ENCODE measurements at places on chromosomes 2 and 18. TPM values are rescaled to one million over a fixed set of nuclear protein-coding genes. Genes with fewer than 3 reads are reported as not detected.
A peak's percentile ranks its signal among the peaks of the same experiment; 100 is the strongest.

Gene SDC1
- total RNA-seq = 45.5 TPM

Gene DLX2
- total RNA-seq = 5.0 TPM

Gene EVA1A
- 97.2 TPM for total RNA-seq

- DNase-seq = no peak
Measured at GRCh38 chr2:80016171-80016570, 288.4 kb downstream of the LRRTM1 start.

DNA sequence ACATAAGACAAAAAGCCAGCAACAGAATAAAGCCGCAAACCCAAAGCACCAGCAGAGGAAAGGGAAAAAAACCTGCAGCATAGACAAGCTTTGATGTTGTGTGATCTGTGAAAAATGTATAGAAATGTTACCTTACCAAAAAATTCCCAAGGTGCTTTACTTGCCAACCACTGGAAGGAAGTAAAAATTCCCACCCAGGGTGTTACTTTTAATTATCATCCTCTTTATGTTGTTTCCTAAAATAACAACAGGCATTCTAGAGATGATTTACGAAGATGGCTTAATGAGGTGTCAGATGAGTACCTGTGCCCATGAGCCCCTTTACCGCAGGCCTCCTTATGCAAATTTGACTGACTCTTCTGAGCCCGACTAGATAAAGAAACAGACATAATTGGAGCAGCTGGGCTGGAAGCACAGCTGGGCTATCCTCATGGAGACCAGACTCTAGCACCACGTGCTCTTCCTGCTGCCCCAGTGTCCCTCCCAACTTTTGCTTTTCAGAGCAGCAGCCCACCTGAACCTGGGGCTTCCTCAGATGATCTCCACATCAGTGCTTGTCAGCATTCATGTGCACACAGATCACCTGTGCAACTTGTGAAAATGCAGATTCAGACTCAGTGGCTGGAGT lies 41.5 kb downstream of the SRSF7 start:
- DNase-seq = no peak

GRCh38 chr18:79193826-79194225 lies 124.6 kb downstream of the ATP9B start:
- DNase-seq = no peak

DNA sequence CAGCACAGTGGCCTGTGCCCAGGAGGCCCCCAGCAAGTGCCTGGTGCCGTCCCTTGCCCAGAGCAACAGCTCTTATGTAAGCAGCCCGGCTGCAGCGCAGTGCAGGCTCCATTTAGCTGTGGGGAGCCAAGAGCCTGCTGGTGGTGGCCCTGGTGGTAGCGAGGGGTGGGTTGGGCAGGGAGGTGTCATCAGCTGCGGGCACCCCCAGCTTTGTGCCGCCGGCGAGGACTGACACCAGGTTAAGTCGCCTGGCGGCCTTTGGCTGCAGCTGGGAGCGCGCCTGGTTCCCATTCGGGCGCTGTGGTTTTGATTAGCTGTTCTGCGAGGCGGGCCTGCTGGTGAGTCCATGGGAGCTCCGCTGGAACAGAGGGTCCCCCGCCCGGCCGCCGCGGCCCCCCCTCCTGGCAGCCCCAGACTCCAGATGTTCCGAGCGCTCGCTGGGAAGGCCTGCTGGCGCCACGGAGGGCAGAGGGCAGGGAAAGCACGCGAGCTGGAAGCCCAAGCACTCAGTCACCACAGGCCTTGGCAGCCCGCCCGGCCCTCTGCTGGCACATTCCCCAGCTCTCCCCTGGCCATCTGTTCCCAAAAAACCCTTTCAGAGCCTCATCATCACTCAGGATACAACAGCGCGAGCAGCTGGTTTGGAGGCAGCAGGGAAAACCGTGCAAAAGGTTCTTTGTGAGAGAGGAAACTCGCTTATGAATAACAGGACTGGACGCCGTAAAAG lies 18.4 kb downstream of the ATOH8 start:
- DNase-seq = peak; percentile 95

DNA sequence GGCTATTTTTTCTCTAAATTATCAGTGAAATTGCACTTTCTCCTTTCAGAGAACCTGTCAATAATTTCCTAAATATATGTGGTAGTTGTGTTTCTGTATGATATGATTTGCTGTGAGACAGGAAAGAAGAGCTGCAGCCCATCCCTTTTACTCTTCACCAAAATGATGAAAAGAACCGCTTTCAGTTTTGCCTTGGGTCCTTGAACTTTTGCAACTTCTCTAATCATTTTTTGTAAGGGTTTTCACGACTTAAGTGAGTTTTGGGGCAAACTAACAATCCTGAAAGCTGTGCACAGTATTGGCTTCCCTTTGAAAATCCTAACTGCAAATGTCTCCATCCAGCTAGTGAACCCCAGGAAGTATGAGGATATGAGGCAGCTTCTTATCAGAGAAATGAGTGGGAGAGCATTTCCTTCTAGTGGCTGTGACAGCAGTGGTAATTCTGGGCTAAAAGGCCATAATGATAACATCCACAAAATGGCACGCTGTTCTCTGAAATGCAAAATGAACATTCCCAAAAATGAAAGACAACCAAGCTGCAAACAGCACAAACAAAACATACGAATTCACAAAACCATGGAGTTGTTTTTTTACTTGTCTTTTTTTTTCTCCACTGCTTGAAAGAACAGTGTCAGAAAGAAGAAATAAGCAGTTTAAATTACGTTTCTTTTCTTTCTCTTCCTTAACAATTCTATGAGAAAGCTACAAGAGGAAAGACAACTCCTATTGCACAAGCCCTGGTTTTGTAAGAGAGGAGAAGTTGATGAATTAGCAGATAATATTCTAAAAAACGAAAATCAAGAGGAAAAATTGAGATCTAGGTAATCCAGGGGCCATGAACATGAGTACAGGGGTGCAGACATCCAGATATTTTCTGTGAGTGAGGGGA lies 1291.6 kb upstream of the ZEB2 start:
- DNase-seq = no peak

- DNase-seq = no peak
Measured at GRCh38 chr2:113806217-113806913, 49.9 kb upstream of the SLC35F5 start.

DNA sequence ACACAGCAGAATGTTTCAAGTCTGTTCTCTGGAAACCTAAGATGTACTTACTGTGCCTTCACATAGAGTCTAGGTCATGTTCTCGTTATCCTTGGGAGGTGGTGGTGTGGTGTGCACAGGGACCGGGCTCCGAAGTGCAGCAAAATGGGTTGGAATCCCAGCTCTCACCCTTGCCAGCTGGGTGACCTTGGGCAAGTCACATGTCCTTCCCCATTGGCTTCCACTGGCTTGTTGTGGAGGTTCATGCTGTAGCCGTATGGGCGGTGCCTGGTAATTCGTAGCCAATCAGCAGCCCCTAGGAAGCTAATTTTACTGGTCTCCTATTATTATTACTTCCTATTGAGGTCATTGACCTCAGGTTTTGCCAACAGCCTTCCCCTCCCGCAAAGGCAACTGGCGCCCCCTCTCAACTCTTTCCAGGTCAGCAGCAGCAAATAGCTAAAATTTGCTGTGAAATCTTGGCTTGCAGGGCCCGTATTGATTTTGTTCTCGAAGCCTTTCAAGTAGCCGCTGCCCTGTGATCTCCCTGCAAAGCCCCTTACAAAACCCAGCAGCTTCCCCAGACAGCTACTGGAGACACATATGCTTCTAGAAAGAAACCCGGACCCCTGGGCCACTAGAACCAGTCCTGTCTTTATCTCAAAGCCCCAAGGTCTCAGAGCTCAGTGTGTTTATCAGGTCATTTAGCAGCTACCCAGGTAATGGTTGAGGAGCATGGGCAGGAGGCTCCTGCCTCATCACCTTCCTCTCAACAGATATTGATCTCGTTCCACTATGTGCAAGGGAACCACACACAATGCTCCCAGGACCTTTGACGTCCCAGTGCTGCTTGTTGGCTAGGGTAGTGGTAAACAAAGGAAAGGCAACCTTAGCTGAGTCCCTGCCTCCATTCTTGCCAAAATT lies 66.5 kb upstream of the SLC1A4 start:
- DNase-seq = no peak

Data from G401 (cell line).